ENCODE measurements at places on chromosomes 6 and 20.

DNA sequence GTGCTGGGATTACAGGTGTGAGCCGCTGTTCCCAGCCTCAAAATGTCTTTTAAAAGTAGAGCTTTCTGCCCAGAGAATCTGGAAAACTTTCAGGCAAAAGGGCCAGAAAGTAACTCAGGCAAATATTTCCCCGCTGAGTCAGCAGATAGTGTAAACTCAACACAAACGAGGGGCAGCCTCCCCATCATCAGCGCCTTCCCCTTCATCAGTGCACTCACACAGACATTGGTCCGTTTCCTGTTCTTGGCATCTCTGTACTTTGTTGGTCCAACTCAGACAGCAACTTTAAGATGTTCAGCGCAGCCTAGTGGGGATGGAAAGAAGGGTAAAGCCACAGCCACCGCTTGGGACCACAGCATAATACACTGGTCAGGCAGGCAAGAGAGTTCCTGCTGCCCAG lies 69.5 kb downstream of the CSE1L start:
- DNase-seq: no peak

DNA sequence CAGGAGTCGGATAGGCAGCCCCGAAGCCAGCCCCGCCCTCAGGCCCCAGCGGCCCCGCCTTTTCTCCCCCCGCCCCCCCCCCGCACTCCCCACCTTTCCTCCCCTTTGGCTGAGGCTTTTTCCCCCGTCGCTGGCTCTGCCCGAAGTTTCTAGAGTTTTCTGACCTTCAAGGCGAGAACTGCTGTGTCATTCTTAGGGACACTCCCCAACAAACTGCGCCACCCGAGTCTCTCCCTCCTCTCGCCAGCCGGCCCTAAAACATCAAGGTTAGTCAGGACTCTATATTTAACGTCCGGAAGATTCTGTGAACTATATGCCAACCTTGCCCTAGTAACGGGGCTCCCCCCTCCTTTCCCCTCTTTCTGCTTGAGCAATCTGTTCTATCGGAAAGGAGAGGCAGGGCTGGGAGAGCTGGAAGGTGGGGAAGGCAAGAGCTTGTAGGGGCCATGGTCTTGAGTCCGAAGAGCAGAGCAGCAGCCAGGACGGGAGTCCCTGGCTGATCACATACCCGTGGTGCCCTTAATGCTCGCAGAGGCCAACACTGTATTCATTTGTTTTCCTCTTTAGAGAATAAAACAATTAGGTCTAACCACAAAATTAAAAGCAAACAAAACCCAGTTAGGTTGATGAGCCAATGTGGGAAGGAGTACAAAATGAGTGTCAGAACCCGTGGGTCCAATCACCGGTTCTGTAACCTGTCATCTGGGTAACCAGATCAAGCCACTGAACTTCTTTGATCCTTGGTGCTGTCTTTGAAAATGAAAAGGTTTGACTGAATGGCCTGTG lies 5.3 kb upstream of the HSPA1B start:
- peak; percentile 35 for DNase-seq

DNA sequence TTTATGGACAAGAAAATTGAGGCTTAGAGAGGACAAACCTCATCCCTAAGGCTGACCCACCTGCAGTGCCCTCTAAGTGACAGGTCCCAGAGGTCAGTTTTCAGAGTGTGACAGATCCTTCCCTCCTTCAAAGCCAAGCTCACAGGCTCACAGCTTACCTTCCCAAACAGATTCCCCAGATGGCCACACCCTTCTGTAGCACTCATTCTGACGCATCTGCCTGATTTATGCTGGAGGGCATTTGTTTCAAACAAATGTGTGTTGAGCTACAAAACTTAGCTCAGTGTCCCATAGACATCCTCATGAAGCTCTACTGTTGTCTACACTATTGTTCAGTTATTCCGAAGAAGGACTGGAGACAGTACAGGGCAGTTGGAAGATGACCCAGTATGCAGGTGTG lies 60.6 kb upstream of the RIN2 start:
- DNase-seq: no peak

- no peak for DNase-seq
These were observed 101.1 kb upstream of the ID4 start for GRCh38 chr6:19736066-19736465.

DNA sequence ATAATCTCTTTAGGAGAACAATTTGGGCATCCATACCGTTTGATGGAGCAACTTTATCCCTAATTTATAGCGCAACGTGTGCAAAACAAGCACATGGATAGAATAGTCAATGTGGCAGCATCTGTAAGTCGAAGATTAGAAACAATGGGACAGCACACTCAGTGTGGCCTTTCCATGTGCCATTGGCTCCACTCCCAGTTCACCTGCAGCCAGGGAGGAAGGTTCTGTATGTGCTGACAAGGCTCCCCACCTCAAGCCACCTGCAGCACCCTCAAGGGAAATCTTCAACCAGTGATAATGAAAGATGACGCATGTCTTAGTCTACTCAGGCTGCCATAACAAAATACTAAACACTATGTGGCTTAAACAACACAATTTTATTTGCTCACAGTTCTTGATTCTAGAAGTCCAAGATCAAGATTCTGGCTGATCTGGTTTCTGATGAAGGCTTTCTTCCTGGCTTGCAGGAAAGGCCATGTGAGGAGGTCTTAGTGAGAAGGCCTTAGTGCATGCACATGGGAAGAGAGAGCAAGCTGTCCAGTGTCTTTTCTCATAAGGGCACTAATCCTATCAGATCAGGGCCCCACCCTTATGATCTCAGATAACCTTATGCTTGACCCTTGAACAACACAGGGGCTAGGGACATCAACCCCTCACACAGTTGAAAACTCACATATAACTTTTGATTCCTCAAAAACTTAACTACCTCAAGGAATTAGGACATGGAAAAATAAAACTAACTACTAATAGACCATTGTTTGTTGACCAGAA lies 34.9 kb upstream of the SHLD1 start:
- no peak for DNase-seq

DNA sequence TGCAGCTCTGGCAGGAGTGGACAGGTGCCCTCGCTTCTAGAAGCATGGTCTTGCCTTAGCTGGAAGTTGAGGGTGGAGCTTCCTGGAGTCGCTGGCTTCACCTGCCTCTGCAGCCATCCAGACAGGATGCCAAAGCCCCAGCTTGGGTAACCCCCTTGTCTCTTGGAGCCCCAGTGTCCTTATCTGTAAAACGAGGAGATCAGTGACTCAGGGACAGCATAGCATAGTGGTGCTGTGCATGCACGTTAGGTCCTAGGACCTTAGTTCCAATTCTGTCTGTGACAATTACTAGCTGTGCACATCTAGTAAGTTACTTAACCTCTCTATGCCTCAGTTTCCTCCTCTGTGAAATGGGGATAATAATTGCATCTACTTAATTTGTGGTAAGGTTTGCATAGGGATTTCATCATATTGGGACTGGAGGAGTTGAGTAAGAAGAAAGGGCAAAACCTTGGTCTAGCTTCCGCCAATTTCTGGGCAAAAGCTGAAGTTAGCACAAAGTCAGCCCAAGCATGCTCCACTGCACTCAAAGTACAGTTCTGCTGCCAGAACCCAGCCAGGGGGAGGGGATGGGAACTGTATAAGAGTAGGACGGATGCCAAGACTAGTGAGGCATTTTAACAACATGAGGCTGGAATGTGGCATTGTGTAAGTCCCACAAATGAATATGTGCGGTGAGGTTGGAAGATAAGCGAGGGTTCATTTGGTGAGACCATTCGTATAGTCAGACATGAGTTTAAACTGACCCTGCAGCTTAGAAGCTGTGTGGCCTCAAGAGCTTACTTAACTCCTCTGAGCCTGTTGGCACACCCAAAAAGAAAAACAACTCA lies 24.5 kb downstream of the TOX2 start:
- DNase-seq: no peak

GRCh38 chr20:38032585-38033329 lies 499 bp downstream of the TTI1 start:
- peak; percentile 13 for DNase-seq

DNA sequence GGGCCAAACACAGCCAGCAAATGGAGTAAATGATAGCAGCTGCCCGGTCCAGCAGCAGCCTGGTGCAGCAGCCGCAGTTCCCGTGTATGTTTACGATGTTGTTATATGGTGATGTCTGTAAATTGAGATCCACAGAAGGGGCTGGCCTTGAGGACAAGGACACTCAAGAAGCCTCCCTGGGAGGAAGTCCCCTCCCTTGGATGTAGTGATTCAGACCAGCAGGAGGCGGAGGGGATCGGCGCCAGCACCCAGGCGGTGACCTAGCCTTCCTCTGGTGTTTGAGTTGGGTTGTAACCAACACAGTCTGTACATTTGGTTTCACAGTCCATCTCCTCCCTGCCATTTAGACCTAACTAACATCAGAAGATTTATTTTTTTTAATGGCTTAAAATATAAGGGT lies 187.8 kb downstream of the SYNDIG1 start:
- DNase-seq: no peak

DNA sequence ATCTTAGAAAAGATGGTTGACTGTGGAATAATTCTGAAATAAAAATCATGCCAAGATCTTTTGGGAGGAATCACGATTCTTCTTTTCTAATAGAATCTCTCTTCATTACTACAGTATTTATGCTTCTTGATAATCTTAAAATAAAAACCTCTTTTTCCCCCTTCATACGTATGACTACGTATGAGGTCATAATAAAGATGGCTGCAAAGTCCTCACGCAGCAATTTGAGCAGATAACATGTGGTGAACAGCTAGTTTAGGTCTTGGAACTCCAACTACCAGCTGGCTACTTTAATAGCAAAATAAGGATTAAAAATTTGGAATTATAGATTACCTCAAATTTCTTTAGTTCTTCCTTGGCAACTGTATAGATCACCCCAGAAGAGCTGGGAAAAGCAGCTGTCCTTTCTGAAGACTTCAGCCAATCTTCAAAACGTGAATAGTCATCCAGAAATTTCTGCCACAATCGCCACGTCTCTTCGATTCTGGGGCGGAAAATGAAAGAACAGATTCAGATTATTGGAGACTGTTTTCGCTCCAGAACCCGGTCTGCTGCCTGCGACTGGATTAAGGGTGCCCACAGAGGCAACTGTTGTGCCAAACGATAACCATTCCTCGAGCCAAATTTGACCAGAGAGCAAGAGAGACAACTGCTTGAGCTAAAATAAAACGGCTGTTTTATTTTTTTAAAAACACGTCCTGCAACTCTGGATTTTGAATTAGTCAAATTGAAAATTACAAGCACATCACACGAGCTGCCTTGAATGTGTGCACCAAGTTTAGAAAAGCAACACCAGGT lies 347.3 kb downstream of the ESR1 start:
- DNase-seq: no peak

- no peak for DNase-seq
These were observed 391.1 kb downstream of the BTBD9 start for GRCh38 chr6:38248500-38249234.

GRCh38 chr20:805713-806112 lies 27.8 kb upstream of the FAM110A start:
- DNase-seq: no peak

GRCh38 chr20:41424546-41424945 lies 57.9 kb upstream of the EMILIN3 start:
- DNase-seq: no peak

- no peak for DNase-seq
These were observed 18.6 kb downstream of the FKBP1A start for GRCh38 chr20:1374246-1374645.

DNA sequence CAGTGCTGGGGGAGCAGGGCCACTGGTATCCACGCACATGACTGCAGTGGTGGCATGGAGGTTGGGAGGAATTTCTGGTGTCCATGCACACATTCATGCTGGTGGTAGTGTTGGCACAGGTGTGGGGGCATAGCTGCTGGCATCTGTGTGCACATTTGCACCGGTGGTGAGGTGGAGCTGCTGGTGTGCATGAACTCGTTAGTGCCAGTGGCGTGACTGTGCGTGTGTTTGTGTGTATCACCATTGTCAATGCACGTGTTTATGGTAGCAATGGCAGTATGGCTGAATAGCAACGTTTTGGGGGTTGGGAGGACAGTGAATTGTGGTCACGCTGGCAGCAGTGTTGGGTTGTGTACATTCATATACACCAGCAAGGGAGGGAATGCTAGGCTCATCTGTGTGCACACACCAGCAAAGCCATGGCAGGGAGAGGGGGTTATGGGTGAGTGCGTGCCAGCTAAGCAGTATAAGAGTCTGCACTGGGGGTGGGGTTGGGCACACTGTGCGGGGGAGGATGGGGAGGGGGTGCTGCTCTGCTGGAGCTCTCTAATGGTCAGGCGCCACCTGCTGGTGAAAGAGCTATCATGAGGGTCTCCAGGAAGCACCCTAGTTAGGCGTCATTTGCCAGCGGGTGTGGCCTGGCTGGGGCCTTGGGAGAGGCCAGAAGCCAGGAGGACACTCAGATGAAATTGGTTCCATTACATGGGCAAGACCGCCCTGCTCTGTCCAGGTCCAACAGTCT lies 626.1 kb upstream of the ID4 start:
- DNase-seq: no peak

- DNase-seq: no peak
These were observed 215.8 kb upstream of the RREB1 start for GRCh38 chr6:6891949-6892461.

- no peak for DNase-seq
These were observed 477.8 kb downstream of the HACE1 start for GRCh38 chr6:104381907-104382306.

DNA sequence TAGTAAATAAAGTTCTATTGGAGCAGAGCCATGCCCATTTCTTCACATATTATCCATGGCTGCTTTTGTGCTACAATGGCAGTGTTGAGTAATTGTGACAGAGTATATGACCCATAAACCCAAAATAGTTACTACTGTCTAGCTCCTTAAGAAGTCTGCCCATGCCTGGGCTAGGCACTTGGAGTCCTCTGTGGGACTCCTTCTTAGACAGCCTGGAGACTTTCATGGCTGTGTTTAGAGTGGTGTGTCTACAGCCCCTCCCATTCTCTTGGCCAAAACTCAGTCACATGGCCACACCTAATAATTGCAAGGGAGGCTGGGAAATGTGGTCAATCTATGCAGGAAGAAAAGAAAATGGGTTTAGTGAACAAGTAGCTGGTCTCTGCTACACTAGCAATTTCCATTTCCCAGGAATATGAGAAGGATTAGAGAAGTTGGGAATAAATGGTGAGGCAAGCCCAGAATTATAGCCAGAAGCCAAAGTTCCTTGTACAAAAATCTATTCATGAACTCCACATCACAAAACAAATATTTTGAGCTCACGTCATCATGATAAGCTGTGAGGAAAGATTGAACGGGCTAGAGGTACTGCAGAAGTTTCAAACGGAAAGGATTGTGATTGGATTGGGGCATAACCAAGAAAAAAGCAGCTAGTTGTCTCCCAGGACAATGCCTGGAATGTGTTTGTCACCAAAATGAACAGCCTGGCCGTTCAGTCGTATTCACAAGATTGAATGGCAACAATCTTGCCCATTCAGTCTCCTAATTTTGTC lies 251.8 kb upstream of the PLN start:
- DNase-seq: no peak

Measured in stimulated activated CD8-positive, alpha-beta memory T cell treated with anti-CD3 and anti-CD28 coated beads, Interleukin-4, amount 100 ng/mL, for 1 hour (primary cell).